ENCODE measurements at places on chromosomes 11 and 22. TPM values are rescaled to one million over a fixed set of nuclear protein-coding genes. Genes with fewer than 3 reads are reported as not detected.
A peak's percentile ranks its signal among the peaks of the same experiment; 100 is the strongest.

Gene MORC2
- total RNA-seq = 31.5 TPM

Gene SLC1A2
- not detected for total RNA-seq

GRCh38 chr11:25777343-25777742, 554.6 kb upstream of the ANO3 start:
- H3K27ac ChIP-seq = no peak overlapping the region
- no peaks in the 10 kb centered on the region for H3K36me3 ChIP-seq
- no peak for DNase-seq
- H3K4me3 ChIP-seq = no peak overlapping the region

DNA sequence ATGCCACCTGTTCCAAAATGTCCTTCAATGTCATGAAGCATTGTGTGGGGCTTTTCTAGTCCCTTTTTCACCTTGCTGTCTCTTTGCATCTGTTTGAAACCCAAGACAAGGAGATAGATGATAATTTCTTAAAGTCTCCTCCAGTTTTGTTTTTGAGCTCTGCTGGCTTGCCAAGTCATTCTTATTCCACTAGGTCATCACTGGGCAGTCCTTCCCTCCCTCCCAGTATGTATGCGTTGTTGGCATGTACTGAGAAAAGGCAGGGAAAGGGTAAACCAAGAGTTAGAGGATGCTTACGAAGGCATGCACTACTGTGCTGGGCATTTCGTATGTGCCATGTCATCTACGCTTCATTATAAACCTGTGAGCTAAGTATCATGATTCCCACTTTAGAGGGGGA, 78.6 kb downstream of the PARVA start:
- H3K4me3 ChIP-seq = no peak overlapping the region
- H3K36me3 ChIP-seq = no peaks in the 10 kb centered on the region
- no peak overlapping the region for H3K27ac ChIP-seq

GRCh38 chr11:69049490-69049867, 747 bp downstream of the TPCN2 start:
- H3K27me3 ChIP-seq = peaks cover 14% of the 10 kb centered on the region
- H3K27ac ChIP-seq = peak overlapping the region; percentile 86
- DNase-seq = peak; percentile 40
- H3K4me1 ChIP-seq = peaks cover 46% of the 10 kb centered on the region
- peaks cover 3% of the 10 kb centered on the region for H3K36me3 ChIP-seq

DNA sequence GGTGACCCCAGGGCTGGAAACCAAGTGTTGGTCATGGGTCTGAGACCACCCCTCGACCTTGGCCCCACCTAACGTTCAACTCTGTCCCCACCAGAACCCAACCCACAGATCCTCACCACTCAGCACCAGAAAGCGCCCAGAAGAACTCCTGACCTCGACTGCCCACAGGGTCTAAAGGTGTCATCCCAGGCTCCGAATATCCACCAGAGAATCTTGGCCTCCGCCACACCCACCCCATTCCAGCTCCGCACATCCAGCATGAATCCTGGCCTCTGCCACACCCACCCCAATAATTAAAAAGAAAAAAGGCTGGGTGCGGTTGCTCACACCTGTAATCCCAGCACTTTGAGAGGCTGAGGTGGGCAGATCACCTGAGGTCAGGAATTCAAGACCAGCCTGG, 1.3 kb downstream of the CERK start:
- peak overlapping the region; percentile 100 for H3K4me3 ChIP-seq

Gene CDC42BPG
- total RNA-seq = 0.61 TPM

- H3K27ac ChIP-seq = no peak overlapping the region
- no peaks in the 10 kb centered on the region for H3K36me3 ChIP-seq
- no peak overlapping the region for H3K4me3 ChIP-seq
- peaks cover 11% of the 10 kb centered on the region for H3K27me3 ChIP-seq
Measured at GRCh38 chr11:45245218-45246045, 40.7 kb downstream of the SYT13 start.

DNA sequence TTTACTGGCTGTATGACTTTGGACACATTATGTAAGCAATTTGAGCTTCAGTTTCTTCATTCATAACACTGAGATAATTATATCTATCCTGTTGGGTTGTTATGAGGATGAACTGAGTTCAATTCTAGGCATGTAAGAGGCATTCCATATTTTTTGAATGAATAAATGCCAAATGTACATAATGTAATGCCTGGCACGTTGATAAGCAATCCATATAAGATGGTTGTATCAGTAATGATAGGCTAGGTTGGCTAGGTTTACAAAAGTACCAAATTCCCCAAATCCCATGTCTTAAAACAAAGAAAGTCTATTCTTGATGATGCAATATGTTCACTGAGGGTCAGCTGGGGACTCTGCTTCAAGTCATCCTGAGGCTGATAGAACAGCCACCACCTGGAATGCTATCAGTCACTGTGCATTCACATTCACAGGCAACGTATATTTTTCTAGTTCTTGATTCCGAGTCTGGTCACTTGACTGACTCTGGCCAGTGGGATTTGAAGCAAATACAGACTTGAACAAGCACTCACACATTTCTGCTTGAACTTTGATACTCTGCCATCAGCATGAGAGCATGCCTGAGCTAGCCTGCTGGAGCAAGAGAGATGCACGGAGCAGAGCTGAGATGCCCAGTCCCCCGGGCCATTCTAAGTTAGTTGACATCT, 104.0 kb upstream of the TIMP3 start:
- no peak overlapping the region for H3K27ac ChIP-seq
- no peak overlapping the region for H3K4me3 ChIP-seq
- H3K27me3 ChIP-seq = peaks cover 19% of the 10 kb centered on the region
- no peaks in the 10 kb centered on the region for H3K36me3 ChIP-seq

DNA sequence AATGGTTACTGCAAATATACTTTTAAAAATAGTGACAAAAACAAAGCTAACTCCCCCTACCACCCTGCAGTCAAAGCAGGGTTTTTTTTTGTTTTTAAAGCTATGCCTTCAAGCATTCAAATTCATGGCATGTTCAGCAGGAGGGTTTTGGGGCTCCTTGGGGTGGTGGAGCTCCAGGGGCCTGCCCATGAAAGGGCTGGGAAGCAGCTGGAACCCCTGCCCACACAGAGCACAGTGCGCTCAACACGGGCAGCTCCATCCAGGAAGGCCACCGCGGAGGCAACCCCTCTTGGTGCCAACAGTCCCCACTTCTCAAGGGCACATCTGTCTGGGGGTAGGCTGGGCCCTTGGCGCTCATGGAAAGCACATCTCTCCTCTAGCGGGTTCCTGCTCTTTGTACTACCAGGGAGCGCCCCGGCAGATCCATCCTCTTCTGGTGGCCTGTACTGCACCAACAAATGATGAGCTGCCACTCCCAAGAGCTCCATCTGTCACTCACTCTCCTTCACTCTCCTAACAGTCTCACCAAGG, 16.6 kb upstream of the PHLDA2 start:
- DNase-seq = no peak
- peaks cover 48% of the 10 kb centered on the region for H3K4me1 ChIP-seq
- H3K36me3 ChIP-seq = peaks cover 64% of the 10 kb centered on the region
- peak overlapping the region; percentile 43 for H3K4me3 ChIP-seq
- no peaks in the 10 kb centered on the region for H3K27me3 ChIP-seq

- no peak overlapping the region for H3K27ac ChIP-seq
- no peaks in the 10 kb centered on the region for H3K4me1 ChIP-seq
- no peak for DNase-seq
Measured at GRCh38 chr11:120918257-120918656, 105.6 kb upstream of the TBCEL start.

DNA sequence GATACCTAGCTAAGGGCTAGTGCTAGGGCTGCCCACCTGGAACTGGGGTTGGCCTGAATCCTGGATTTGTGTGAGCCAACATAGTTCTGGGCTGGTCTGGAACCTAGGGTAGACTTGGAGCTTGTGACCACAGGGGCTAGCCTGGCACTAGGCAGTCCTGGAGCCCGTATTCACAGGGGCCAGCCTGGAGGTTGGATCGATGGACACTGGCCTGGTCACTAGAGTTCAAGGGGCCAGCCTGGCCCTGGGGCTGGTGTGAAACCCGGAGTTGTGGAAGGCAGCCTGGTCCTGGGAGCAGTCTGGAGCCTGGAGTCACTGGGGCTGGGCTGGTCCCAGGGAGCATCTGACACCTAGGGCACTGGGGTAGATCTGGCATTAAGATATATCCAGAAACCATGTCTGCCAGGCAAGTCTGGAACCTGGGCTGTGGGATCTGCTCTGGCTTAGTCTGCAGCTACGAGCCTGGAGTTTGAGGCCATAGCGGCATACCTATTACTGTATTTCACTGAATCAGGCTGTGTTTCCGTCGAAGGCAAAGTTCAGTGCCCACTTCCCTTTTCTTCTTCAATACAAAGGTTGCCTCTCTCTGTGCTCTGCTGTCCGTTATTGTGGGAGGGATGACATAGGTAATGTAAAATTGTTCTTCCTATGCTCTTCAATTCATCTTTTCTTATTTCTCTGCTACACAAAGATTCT, 9.1 kb upstream of the GLYATL1B start:
- peaks cover 5% of the 10 kb centered on the region for H3K4me1 ChIP-seq
- H3K27me3 ChIP-seq = peaks cover 25% of the 10 kb centered on the region
- DNase-seq = no peak
- H3K4me3 ChIP-seq = no peak overlapping the region

GRCh38 chr22:45577746-45578523, 75.3 kb downstream of the FBLN1 start:
- H3K36me3 ChIP-seq = no peaks in the 10 kb centered on the region
- H3K27me3 ChIP-seq = no peaks in the 10 kb centered on the region
- H3K27ac ChIP-seq = no peak overlapping the region
- peaks cover 11% of the 10 kb centered on the region for H3K4me1 ChIP-seq
- peak; percentile 84 for DNase-seq
- no peak overlapping the region for H3K4me3 ChIP-seq

Gene POU2AF2
- total RNA-seq = not detected

Gene MYO18B
- total RNA-seq = 1.2 TPM

GRCh38 chr22:47206164-47206563, 443.7 kb downstream of the TBC1D22A start:
- no peak overlapping the region for H3K4me3 ChIP-seq
- H3K27ac ChIP-seq = no peak overlapping the region
- H3K4me1 ChIP-seq = no peaks in the 10 kb centered on the region
- H3K27me3 ChIP-seq = no peaks in the 10 kb centered on the region
- no peak for DNase-seq

Gene ADAMTS15
- total RNA-seq = 0.08 TPM

GRCh38 chr11:92130421-92130831, 94.2 kb upstream of the FAT3 start:
- no peaks in the 10 kb centered on the region for H3K27me3 ChIP-seq
- H3K4me1 ChIP-seq = no peaks in the 10 kb centered on the region
- no peak overlapping the region for H3K4me3 ChIP-seq
- H3K36me3 ChIP-seq = no peaks in the 10 kb centered on the region
- H3K27ac ChIP-seq = no peak overlapping the region
- no peak for DNase-seq

- peak within 1 kb of the TSS; percentile 81 for H3K4me3 ChIP-seq
- peaks cover 31% of the 10 kb centered on the region for H3K4me1 ChIP-seq
- peak within 1 kb of the TSS; percentile 75 for H3K27ac ChIP-seq
- H3K36me3 ChIP-seq = peaks cover 8% of the 10 kb centered on the region
- peak; percentile 91 for DNase-seq
Measured at GRCh38 chr22:17158568-17159503, at the start of gene HDHD5. Gene HDHD5, minus strand, starts transcription at chr22:17159277. Its CDS starts 26 bp downstream, at chr22:17159251.

Gene SAA1
- total RNA-seq = not detected
